GM04504 (cell line): ENCODE measurements at places on chromosomes 16 and 17.

DNA sequence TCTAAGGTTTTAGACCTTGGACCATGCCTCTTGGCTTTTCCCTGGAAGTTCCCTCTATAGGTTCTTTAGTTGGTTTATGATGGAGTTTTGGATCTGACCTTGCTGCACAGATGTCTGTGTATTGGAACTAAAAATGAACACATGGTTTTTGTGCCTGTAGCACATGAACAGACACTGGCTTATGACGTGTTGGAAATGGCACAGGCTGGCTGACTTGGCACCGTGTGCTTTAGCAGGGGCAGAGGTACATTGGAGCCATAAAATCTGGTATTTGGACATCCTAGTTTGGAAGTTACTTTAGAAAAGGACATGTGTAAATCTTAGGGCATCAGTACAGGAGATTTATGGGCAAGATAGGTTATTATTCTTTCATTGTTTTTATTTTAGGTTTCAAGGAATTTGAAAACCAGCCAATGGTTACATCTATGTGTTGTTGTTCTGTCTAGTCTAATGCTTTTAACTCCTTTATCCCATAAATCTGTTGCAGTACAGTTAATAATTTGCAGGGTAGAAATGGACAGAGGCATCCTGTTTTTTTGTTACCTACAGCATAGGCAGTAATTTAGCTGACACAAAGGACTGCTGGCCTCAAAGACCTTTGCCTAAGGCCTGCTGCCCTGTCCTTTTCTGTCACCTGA is 6.0 kb downstream of the SOCS7 start:
- no peak for DNase-seq

- DNase-seq = no peak
These were observed 18.9 kb downstream of the GGA3 start for GRCh38 chr17:75242461-75243042.

GRCh38 chr16:25893332-25893731 is 201.6 kb downstream of the HS3ST4 start:
- no peak for DNase-seq

GRCh38 chr16:81216706-81217105 is 21.8 kb upstream of the BCO1 start:
- DNase-seq = no peak

DNA sequence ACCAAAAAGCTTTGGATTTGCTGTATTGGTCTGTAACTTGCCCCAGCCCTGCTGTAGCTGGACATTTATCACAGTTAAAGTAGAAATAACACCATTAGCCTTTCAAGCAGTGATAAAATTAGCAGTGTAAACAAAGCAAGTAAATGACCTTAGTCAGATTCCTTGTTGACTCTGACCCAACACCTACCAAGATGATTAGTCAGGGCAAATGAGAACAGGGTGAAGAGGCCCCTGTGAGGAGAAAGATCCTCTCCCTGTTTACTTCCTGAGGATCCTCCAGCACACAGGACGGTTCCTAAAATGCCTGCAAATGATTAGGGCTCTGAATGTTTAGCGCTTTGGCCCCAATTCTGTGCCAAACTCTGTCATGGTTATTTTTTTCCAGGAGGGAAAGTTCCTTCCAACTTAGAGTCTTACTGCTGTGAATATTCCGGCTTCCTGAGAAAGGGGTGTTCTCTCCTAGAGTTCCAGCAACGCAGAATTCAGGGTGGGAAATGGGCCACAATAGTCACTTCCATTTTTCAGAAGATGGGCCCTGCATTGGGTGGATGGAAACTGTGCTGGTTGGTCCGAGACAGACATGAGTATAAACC is 259.0 kb upstream of the MYOCD start:
- no peak for DNase-seq

GRCh38 chr17:1582374-1582773 is 19.8 kb upstream of the PITPNA start:
- no peak for DNase-seq

GRCh38 chr17:2008332-2009126 is 16.6 kb downstream of the RTN4RL1 start:
- DNase-seq = no peak

DNA sequence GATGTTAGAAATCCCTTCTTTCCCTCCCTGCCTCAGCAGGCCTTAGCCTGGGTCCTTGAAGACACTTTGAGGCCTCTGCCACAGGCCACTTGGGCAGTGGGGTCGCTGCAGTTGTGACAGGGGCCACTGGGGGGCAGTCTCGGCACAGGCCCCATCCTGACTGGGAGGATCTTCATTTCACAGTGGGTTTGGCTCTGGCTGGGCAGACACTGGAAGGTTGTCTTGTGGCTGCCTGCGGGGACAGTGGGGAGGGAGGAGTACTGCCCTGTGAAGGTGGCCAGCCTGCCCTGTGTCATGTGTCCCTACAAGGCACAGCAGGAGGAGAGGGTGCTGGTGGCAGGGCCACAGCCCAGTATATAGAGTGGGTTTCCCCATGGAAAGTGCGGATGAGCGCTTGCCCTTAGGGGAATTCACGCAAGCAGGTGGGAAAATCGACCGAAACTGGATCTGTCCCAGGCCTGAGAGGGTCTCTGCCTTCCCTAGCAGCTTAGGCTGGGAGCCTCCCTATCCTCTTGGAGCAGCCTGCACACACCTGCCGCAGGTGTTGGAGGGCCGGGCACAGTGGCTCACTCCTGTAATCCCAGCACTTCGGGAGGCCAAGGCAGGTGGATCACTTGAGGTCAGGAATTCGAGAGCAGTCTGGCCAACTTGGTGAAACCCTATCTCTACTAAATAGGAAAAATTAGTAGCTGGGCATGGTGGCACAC is 28.8 kb downstream of the GINS2 start:
- no peak for DNase-seq

- peak; percentile 30 for DNase-seq
These were observed 416.4 kb downstream of the CDH11 start for GRCh38 chr16:64705443-64705842.

DNA sequence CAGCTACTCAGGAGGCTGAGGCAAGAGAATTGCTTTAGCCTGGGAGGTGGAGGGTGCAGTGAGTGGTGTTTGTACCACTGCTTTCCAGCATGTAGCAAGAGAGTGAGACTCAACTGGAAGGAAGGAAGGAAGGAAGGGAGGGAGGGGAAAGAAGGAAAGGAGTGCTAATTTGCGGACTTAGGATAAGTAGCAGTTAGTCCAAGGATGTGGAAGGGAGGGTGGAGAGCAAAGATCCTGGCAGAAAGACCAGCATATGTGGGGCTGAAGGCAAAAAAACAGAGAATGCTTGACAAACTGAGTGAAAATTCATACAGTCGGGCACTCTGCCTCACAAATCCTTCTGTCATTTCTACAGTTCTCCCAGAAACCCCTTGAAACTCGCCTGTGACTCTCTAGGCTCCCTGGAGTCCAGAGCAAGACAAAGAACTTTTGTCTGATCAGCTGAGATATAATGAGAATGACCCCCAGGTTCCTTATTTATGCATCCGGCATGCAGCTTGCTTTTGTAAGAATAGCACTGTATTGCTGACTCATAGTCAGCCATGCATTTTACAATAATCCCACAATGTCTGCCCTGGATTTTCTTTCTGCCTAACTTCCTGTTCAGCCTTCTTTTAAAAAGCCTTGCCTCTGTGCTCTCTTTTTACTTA is 31.5 kb downstream of the CDK5RAP3 start:
- no peak for DNase-seq

GRCh38 chr16:27671410-27671809 is 121.5 kb downstream of the KATNIP start:
- DNase-seq = no peak

DNA sequence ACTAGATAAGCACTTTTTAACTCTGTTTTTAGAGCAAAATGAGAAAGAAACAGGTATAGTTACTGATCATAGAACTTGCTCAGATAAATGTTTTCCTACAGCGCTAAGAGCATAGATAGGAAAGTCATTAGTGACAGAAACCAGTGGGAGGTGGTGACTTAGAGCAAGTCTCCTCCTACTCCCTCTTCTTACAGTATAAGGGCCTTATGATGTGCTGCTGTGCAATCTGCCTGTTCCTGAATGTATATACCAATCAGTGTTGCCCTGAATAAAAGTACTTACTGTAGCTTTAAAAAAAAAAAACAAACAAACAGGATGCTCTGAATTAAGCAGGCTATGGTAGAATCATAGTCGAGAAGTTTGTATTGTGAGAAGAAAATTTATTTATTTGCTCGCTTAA is 23.3 kb upstream of the RASL10B start:
- DNase-seq = no peak

GRCh38 chr17:6380915-6381438 is 53.9 kb downstream of the AIPL1 start:
- peak; percentile 35 for DNase-seq

DNA sequence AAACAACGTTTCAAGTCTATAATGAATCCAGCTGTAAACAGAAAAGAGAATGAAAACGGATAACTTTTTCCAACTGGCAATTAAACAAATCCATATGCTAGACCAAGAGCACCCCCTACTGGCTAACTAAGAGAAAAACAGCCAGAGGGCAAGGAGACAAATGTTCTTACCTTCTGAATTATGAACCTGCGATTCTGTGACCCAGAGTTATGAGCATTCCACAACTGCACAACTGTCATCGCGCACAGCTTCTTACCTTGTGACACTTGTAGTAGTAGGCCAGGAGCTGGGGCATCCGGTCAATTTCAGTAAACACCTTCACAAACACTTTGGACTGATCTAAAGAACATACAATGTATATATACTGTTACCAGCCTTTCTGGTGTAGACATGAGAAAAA is 18.6 kb downstream of the COG7 start:
- peak; percentile 28 for DNase-seq

DNA sequence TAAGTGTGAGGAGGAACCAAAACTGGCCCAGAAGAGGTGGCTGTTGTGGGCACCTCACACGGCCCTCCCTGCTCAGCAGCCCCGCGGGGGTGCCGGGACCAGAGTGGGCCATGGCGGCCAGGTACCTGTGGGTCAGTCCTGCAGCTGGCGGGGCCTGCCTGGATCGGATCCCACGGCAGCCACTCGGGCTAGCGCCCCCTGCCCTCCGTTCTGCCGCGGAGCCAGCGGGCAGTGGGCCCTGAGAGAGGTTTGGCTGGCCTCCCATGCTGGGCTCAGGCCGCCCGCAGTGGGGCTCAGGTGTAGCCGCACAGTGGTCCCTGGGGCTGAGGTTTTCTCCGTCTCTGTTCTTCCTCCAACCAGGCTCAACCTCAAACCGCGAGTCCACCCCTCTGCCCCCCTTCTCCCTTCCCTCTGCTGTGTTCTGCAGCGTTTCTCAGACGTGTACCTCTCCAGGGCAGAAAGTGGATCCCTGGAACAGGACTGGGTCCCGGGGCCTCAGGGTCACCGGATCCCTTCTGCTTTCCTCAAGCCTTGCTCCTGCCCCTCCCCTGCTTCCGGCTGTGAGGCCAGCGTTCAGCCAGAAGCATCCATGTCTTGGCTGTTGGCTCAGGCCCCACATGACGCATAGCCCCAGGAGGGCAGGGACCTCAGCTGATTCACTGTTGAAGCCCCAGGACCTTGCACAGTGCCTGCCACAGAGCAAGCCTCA is 28.6 kb upstream of the ITGA3 start:
- peak; percentile 87 for DNase-seq

DNA sequence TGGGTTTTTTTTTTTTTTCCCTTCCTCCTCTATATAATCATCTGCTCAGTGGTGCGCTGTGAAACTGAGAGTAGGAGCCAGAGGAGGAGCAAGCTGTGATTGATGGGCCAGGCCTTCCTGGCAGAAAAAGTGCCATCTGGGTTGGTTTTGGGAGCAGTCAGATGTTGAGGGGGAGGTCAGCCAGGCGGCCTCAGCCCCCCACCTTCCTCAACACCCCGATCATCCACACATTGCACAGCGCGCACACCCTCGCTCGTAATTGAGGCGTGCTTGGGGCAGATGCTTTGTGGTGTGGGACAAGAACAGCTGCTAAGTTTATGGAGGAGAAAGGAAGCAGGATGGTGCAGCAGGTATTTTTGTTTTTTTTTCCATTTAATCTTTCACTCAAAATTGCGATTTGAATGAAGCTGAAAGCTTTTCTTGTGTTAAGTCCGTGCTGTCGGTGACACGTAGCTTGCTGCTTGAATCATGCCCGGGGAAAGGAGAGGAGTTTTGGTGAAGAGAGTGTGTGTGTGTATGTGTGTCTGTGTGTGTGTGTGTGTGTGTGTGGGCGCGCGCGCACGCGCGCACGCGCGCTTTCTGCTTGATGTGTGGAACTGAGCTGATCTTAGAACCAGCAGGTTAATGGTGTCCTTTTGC is 177.4 kb downstream of the RBFOX1 start:
- no peak for DNase-seq

- DNase-seq = no peak
These were observed 3.2 kb downstream of the INCA1 start for GRCh38 chr17:4994081-4994595.

- DNase-seq = no peak
These were observed 1.1 kb downstream of the ATP1B2 start for GRCh38 chr17:7651665-7652387.

GRCh38 chr17:64024215-64024654 is 3.8 kb upstream of the ICAM2 start:
- no peak for DNase-seq

- no peak for DNase-seq
These were observed 16.4 kb downstream of the DHODH start for GRCh38 chr16:72024862-72025382.

DNA sequence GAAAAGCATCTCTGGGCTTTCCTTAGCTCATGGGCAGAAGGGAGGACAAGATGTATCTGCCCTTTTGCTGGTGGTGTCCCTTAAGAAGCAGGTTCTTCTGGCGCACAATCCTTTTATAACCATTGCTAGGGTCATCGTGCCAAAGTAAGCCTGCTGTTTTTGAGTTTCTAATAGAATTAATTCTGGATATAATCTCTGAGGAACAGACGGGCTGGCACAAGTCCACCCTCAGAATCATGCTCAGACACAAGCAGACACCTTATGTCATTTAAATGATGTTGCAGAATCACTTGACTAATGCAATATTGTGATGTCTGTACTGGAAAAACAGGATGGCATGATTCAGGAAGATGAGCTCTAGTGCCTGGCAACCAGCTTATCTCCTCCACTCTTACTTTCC is 18.8 kb upstream of the MMD start:
- no peak for DNase-seq

DNA sequence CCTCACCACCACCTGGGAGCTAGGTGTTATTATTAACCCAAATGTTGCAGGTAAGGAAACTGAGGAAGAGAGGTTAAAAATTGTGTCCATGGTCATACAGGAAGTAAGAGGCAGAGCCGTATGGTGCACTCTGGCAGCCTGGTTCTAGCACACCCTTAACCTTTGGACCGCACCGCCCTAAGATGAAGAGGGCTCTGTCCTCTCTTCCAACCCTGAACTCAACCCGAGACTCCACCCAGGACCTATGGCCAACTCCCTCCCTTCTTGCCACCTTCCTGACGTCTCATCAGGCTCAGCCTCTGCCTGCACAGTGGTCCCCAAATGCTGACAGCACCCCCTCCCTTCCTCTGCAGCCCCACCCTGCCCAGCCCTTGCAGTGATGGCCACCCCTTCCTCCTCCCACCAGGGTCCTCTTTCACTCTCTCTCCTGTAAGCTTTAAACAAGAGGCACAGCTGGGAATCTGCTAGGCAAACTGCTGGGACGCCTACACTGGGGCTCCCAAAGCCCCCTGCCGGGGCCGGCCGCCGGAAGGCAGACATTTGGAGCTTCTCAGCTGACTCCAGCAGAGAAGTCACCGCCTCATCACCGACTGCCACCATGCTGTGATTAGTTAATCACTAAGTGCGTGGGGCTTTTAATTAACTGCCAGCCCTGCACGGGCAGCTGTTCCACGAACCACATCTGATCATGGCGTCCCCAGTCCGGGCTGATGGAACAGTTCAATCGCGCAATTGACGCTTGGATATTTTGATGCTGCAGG is 16.7 kb upstream of the C16orf78 start:
- no peak for DNase-seq

GRCh38 chr16:89404561-89404960 is 85.8 kb downstream of the ANKRD11 start:
- DNase-seq = no peak
